Mesendoderm (in vitro differentiated cells): ENCODE measurements at places on chromosomes 2 and 18.

DNA sequence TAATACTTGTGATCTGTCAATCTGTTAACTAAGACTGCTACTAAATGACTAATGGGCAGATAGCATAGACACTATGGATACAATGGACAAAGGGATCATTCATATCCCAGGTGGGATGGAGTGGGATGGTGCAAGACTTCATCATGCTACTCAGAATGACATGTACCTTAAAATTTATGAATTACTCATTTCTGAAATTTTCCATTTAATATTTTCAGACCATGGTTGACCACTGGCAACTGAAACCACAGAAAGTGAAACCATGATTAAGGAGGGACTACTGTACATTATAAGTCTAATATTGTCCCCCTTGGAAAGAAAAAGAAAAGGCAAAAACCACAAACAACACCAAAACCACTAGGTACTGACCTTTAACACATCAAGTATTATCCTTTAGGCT is 247.0 kb upstream of the SYT4 start:
- DNase-seq: no peak

DNA sequence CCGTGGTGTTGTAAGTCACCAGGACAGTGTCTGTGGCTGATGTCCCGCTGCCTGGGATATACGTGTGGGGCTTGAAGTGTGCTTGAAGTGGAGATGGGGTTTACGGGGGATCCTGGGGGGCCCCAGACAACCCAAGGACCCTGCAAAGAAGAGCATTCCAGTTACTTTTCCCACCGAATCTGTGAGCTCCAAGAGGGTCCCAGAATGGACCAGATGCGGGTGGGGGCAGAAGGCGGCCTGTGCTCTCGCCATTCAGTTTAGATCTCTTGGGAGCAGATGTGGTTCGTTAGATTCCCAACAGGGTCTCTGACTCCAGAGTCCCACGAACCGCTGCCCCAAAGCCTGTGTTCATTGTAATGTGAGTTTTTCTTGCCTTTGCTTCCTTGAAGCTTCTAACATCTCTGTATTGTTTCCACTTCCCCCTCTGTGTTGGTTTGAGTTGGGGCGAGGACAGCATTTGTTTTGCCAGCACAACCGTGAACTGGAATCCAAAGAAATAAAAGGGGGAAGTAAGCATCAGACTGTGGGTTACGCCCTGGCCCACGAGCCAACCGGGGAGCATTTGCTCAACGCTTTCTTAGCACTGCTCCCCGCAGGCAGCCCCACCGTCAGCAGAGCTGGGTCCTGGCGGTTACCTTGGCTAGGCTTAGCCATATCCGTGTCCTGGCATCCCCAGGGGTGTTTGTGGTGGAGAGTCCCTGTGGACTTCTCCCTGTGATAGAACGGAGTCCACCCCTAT is 92.1 kb downstream of the SH3BP4 start:
- DNase-seq: no peak

GRCh38 chr18:6653880-6654279 is 75.6 kb upstream of the ARHGAP28 start:
- no peak for DNase-seq

- no peak for DNase-seq
Observed at GRCh38 chr2:38723173-38723572, 28.0 kb downstream of the SRSF7 start.

DNA sequence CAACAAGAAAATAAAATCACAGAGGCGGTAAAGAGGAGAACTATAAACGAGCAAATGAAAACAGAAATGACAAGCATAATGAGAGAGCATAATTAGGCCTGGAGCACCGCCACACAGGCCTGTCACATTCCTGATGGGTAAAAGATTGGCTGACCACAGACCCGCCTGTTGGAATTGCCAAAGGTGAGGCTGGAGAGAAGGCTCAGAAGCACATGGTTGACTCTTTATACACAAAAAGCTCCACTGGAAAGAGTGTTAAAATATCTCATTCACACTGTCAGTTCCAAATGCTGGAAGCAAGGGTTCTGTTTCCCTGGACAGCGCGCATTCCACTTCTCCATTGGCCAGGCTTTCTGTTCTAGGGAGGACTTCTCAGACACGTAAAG is 5.9 kb upstream of the LGALSL start:
- DNase-seq: no peak

- DNase-seq: peak; percentile 8
Observed at GRCh38 chr2:226556050-226556449, 243.6 kb downstream of the IRS1 start.

DNA sequence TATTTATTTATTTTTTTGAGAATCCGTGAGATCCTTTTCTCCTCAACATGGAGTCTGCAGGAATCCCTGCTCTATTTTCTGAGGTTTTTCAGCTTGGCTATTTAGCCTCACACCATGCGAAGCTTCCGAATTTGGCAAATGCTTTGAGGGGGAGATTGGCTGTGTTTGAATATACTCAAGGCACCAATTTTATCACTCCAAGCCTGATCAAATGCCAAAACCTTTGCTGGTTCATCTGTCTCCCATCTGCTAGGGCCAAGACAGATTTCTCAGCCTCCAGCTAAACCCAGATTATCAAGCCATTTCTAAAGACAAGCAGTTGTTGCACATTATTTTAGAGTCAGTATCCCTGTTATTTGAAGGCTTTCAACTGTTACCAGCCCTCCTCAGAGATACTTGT is 295.7 kb downstream of the XIRP2 start:
- no peak for DNase-seq

DNA sequence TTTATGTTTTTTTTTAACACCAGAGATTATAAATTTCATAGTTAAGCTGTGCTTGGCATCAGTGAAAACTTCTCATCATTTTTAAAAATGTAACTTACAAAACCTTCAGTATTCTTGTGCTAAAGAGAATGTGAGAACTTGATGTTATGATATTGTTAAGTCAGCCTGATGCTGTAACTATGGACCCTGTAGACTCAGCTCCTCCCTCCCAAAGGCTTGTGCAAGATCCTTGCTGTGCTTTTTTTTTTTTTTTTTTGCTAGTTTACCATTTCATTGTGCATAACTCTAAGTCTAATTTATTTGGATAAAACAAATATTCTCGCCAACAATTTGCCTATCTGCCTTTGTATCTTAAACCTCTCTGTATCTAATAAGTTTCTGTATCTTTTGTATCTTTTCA is 12.9 kb upstream of the TFPI start:
- DNase-seq: no peak

DNA sequence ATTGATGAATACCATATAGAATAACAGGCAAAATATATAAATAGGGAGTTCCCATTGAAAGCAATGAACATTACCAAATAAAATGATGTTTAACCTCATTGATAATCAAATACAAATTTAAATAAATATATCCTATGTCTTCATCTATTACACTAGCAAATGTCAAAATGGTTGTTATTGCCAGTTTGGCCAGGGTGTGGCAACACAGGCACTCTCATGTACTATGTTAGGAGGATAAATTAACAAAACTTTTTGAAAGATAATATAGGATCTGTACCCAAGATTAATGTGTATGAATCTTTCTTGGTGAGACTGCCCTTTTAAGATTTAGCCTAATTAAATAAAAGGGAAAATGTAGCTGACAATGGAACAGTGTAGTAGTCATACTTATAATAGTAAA is 659.3 kb downstream of the ERBB4 start:
- DNase-seq: peak; percentile 6

DNA sequence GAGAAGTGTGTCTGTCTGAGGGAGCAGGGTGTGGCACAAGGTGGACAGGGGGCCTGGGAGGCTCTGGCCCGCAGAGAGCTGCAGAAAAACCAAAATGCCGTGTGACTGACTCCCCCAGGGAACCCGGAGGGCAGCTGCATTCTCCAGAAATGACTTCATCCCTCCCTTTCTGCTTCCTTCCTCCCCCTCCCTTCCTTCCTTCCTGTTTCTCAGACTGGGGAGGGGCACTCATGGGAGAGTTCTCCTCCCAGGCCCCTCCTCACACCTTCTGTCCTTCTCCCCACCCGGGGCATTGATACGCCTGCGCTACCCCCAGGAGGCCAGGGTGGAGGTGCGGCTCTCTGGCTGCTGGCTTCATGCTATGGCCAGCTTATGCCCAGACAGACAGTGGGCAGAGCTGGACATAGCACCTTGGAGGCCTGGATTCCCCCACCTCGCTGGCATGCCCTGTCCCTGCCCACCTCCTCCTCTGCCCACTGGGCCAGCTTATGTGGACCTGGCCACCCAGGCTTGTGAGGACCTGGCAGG is 8.2 kb upstream of the GPR17 start:
- DNase-seq: peak; percentile 99

GRCh38 chr2:183404392-183404791 is 280.1 kb downstream of the NUP35 start:
- no peak for DNase-seq
